ENCODE measurements at places on chromosomes 6 and 20.
A peak's percentile ranks its signal among the peaks of the same experiment; 100 is the strongest.

- peak; percentile 66 for DNase-seq
Observed at GRCh38 chr6:30686009-30686907, at the start of gene PPP1R18. Gene PPP1R18, minus strand, starts transcription at chr6:30686645. Its CDS starts 627 bp downstream, at chr6:30686018.

GRCh38 chr6:137699031-137699683 is 167.9 kb upstream of the TNFAIP3 start:
- no peak for DNase-seq

GRCh38 chr6:150503586-150504339 is 95.9 kb upstream of the PLEKHG1 start:
- DNase-seq, result no peak

GRCh38 chr20:50834599-50835005 is 39.7 kb downstream of the BCAS4 start:
- DNase-seq, result no peak

DNA sequence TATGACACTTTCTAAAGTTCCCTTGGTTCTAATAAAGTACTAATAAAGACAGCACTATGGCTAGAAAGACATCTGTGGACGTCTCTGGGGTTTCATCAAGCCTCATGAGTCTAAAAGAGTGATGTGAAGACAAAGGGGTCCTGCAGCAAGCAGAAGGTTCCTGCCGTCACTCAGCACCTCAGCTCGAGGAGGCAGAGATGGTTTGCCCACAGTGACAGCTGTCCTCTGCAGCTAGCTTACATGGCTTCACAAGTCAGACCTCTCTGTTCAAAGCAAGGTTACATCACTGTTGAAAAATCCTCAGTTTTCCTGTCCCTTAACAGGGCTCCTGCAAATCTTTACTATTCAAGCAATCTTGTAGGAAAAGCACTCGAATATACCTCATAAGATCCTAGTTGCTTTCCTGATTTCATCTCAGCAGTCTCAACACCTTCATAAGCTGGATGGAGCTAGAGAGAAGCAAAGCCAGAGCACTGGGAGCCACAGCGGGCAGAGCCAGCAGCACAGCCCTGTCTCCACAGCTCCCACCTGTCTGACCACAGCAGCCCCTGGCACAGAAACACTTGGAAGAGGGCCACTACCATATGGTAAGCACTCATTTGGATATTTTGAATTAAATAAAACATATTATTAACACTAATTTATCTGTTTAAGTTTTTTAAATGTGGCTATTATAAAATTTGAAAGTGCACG is 202.3 kb downstream of the GMDS start:
- DNase-seq, result no peak

DNA sequence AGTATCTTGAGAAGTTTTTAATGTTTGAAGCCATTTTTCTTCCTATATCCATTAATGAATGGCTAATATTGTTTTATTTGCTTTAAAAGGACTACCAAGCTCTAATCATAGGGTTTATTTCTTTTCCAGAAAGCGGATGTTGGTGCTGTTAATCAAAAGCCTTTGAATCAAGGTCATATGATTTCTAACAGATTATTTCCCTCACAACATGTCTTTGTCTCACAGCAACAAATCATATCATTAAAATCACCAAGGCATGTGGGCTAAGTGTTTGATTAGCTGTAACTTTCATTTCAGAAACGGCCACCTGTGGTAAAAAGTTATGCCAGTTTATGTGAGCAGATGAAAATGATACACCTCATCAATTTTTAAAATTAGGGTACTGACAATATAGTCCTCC is 21.7 kb downstream of the TRAF3IP2 start:
- DNase-seq, result no peak

- peak; percentile 84 for DNase-seq
Observed at GRCh38 chr20:45771182-45771759, 20.4 kb downstream of the WFDC3 start.

- DNase-seq, result no peak
Observed at GRCh38 chr6:1572892-1573291, 36.8 kb upstream of the FOXC1 start.

- peak; percentile 61 for DNase-seq
Observed at GRCh38 chr6:24855395-24856245, 56.9 kb upstream of the ARMH2 start.

DNA sequence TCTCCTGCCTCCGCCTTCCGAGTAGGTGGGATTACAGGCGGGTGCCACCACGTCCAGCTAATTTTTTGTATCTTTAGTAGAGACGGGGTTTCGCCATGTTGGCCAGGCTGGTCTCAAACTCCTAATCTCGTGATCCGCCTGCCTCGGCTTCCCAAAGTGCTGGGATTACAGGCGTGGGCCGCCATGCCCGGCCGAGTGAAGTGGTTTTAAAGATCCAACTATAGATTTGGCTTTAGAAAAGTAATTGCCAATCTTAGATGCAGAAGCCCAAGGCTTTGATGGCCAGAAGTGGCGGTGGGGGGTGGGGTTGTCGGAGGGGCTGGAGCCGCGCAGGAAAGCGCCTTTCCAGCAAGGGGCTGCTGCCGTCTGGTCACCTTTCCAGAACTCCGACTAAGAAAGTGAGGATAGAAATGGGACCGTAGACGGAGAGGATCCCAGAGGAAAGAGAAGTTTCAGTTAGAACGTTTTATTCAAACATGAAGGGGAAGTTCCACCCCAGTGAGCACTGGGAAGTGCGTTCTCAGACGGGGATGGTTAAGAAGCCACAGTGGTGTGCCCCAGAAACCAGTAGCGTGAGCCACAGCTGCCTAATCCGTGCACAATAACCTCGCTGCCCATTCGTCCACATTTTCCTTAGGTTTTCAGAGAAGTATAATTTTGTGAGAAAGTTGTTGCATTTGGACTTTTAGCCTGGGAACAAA is 69.7 kb downstream of the DLL1 start:
- DNase-seq, result no peak

DNA sequence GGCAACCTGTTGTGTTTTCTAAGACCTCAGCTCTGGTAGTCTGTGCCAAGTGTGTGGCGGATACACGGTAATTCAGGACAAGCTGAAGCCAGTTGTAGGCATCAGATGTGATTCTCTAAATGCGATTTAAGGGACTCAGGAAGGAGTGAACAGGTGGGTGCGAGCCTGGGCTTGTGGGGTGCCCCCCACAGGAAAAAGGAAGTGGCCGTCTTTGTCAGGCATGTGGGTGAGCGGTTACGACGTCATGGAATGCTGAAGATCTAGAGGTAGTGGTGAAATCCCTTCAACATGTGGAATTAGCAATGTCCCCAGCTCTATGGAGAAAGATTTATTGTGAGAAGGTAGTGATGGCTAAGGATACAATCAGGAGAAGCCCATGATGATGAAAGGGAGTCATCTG is 95.1 kb upstream of the EXOC2 start:
- no peak for DNase-seq

- no peak for DNase-seq
Observed at GRCh38 chr6:146357578-146358430, 185.8 kb upstream of the RAB32 start.

DNA sequence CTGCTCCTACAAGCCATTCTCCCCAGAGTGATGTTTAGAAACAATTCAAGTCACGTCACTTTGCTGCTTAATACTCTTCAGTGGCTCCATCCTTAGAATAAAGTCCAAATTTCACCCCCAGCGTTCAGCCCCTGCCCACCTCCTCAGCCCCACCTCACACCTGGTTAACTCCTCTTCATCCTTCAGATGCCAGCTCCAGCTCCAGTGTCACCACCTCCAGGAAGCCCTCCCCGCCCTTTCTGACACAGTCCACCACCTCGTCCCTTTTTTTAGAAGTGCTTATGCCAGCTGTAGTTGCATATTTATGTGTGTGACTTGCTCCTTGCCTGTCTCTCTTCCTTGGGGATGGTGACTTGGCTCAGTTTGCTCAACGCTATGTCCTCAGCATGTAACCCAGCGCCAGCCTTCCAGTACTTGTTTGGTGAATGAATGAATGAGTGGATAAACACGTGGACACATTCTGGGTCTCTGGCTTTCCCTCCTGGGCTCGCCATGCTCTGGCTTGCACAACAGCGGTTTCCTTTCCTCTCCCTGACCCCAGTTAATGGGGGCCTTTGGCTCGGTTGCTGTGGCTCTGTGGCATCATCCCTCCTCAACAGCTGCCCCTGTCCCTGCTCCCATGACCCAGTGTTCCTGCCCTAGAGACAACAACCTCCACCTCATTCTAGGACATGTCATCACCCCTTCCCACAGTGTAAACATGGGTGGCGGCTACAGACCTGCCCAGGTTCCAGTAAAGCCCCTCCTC is 3.7 kb upstream of the IP6K3 start:
- no peak for DNase-seq

DNA sequence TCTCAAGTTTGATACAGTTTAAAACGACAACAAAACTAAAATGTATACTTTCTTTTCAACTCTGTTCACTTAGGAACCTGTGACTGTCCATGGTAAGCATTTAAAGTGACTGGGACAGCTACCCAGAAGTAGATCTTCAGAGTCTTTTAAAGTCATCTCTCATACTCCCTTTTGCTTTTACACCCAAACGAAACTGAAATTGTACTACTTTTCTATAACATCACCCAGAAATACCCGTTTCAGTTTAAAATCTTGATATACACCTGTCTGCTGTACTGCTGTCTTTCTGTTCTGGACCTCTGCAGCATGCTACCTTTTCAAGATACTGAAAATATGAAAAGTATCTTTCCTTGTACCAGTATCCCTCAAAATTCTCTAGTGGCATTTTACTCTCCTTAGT is 170.4 kb upstream of the THEMIS start:
- no peak for DNase-seq

All from endothelial cell (in vitro differentiated cells).